ENCODE measurements at places on chromosomes 3 and 15.

DNA sequence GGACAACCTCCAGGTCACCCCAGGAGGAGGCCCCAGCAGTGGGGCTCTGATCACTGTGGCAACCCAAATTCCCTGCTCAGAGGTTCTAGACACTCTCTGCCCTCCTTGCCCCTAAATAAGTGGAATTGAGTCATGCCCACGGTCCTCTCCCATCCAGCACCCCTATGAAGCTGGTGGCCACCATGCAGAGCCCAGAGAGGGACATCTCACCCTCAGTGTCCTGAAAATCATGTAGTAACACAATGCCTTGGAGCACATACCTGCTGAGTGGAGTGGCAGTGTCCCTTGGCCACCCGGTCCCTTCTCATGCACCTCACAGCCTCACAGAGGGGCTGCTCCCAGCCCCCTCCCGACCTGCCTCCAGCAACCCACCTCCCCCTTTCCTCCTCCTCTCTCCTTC lies 114.3 kb upstream of the MEF2A start:
- DNase-seq: no peak

GRCh38 chr3:64290161-64290560 lies 64.9 kb upstream of the PRICKLE2 start:
- no peak for DNase-seq

GRCh38 chr15:64925335-64926330 lies 13.9 kb downstream of the ANKDD1A start:
- no peak for DNase-seq

DNA sequence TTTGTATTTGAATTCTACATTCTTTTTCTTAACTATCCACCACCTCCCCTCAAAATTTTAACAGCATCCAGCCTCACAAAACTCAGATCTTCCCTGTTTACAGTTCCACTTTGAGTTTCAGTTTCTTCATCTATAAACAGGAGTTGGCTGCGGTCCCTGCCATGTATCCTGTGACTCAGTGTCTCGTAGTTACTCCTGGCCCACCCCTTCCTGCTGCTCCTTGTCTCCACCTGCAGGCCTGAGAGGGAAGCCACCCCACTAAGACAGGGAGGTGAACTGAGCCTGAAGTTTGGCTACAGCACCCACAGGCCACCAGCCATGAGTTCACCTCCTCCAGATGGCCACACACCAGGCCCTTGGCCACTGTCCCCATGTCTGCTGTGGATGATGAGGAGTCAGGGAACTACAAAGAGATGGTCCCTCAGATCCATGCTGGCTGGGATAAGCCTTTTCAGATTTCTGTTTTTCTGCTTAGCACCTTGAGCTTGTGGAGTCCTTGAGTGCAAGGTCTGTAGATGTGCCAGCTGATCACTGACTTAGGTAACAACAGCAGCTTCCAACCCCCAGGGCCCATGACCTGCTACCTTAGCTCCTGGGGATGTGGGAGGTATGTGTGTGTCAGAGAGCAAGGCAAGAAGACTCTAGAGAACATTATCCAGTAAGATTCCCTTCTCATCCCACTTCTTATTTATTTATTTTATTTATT lies 37.5 kb downstream of the CD86 start:
- DNase-seq: peak; percentile 64

DNA sequence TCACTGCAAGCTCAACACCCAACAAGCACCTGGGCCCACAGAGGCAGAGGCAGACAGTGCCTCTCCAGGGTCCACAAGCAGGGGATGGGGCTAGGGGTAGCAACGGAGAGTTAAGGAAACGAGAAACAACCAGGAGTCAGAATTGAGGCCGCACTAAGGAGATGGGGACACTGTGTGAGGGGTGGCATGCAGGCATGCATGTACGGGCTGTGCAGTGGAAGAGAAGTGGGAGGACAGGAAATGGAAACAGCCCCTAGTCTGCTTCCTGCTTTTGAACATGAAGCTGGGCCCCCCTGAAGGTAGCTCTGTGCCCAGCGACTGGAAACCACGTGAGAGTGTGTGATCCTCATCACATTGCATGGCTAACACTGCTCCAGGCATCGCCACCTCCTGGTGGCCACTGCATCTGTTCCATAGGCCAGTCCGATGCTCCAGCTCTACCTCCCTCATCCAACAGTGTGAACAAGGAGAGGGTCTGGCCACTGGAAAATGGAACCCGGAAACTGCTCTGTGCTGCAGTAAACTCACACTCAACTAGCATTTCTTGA lies 44.0 kb downstream of the XXYLT1 start:
- DNase-seq: peak; percentile 75

DNA sequence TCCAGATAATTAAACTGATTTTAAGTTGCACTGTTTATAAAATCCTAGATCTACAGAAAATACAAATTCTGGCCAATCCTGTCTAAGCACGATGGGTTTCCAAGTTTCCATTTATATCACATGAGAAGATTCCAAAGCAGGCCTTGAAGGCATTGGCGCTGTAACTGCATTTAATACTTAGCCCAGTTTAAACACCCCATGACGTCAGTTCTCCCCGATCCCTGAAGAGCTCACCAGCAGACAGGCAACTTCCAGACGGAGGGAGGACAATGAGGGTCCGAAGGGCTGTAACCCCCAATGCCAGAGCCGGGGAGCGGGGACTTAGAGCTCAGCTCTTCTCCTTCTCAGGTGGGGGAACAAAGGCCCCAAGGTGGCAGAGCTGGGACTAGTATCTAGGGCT lies 117.3 kb downstream of the XXYLT1 start:
- no peak for DNase-seq

DNA sequence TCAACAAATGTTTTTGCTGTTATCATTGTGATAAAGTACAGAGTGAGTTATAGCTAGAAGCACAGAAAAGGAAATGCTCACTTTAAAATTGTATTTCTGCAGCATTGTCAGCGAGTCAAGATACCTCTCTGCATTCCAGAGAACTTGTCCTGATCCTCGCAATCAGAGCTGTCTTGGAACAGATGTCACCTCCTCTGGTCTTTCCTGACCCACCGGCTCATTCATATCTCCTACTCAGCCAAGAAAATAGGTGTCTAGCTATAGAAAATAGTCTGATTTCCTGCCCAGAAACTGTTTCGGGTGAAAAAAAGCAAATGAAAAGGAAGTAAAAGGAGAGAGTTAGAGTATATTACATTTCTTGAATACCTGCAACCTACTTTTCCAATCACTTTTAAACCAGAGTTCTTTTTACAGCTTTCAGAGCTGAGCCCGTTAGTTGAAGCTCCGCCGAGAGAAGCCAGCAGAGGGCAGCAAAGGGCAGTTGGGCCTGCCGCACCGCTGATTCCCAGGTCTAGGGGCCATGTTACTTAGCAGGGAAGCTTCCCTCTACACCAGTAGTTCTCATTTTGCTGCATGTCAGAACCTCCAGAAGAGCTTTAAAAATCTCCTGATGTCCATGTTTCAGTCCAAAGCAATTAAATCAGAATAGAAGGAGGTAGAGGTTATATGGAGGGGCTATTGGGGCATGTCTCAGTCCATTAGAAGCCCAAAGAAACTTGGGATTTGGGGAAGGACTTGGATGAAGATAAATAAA lies 185.7 kb upstream of the THRB start:
- peak; percentile 94 for DNase-seq

- DNase-seq: peak; percentile 61
These were observed 122.8 kb downstream of the EEFSEC start for GRCh38 chr3:128276146-128276435.

Measured in endodermal cell (in vitro differentiated cells).